CD4-positive, alpha-beta T cell (primary cell): ENCODE measurements at places on chromosomes 2 and 18.

- DNase-seq = no peak
These were observed 490 bp downstream of the NDUFS1 start for GRCh38 chr2:206158563-206159345.

- DNase-seq = no peak
These were observed 114.7 kb upstream of the CYP1B1 start for GRCh38 chr2:38190542-38191218.

DNA sequence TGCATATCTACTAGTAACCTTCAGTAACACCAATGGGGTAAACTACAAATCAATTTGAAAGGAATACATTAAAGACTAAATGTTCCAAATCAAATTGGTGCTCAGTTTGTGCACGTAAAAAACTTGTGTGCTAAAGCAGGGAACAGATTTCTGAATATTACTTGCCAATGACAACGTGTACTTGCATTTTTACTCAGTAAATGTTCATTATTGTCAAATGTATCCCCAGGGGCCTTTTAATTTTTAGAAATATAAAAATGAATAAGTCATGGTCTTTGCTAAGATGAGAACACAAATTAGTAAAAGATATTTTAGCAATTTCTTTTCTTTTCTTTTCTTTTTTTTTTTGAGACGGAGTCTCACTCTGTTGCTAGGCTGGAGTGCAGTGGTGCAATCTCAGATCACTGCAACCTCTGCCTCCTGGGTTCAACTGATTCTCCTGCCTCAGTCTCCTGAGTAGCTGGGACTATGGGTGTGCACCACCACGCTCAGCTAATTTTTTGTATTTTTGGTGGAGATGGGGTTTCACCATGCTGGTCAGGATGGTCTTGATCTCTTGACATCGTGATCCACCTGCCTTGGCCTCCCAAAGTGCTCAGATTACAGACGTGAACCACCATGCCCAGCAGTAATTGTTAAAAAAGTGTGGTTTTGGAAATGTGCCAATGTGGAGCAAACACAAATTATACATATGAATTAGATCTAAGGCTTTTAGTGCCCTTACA is 52.6 kb downstream of the PMAIP1 start:
- no peak for DNase-seq

DNA sequence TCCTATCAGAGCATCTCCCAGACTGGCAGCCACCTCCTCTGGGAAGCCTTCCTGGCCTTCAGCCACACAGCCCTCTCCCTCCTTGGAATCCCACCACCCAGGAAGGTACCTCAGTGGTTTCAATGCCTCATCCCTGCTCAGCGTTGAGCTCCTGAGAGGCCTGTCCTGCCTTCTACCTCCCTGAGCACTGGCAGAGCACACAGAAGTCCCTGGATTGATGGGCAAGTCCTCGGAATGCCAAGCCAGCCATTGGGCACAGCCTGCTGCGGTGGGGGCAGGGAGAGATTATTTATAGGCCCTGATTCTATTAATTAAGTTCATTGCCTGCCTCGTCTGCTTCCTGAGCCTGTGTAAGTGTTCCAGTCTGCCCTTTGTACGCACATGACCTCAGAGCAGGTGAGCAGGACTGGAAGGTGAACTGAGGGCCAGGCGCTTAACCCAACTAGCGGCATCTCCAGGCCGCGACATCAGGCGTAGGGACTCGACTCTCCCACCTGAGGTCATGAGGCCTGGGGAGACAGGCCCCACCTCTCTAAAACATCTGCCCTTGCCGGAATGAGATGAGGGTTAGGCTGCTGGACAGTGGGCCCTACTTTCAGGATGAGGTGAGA is 63.4 kb downstream of the SMAD7 start:
- DNase-seq = no peak

- DNase-seq = no peak
These were observed 114.7 kb downstream of the MTX2 start for GRCh38 chr2:176383836-176384442.

- no peak for DNase-seq
These were observed 30.0 kb upstream of the ERMN start for GRCh38 chr2:157355618-157356017.

- no peak for DNase-seq
These were observed 1.7 kb downstream of the FOSL2 start for GRCh38 chr2:28394331-28394877.

DNA sequence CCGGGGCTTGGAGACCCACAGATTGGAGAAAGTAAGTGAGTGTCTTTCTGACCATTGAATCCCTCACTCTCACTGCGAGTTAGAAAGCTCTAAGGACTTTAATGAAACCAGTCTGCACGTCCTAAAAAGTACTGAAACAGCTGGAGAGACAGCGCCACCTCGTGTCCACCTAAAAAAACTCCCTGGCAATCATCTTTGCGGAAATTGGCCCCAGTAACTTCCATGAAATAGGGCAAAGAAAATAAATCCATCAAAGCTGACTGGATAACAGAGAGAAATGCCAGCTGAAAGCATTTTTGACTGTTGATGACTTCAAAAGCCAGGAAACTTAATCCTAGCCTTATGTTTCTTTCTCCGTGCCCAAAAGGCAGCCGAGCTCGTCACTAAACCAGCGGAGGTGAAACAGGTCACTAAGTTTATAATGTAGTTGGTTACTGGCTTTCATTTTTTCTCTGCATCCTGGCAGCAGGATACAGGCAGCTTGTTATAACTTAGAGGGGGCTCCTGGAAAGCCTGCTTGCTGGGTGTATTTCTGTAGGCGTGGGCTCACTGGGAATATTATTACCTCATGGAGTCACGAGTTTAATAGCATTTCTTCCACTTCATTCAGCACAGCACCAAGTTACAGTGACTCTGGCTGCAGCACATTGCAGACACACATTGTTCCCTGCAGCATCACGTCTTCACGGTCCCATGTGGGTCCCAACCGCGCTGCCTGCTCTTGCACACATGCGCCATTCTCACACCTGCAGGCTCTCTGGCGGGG is 266.5 kb downstream of the HRH4 start:
- DNase-seq = peak; percentile 20

DNA sequence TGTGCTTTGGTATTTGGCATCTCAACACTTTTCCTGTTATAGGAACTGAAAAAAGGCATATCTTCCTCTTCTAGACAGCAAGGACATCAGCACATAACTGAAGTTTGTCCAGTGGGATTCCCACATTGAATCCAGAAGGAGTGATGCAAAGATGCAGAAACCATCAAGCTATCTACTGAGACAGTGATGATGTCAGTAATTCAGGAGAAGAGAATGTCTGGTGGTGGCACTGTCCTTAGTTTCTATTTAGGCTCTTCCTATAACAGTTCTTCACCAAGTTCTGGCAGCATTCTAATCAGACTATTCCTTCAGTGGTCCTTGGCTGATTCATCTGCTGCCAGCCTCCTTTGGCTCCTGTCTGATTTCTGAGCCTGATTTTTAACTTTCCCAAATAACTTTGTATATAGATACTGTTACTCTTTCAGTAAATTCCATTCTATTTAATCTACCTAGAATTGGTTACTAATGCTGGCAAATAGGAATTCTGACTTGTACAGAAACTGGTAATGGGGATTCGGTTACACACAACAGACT is 56.6 kb upstream of the AGPS start:
- no peak for DNase-seq
